ENCODE measurements at places on chromosomes 3 and 15. TPM values are rescaled to one million over a fixed set of nuclear protein-coding genes. Genes with fewer than 3 reads are reported as not detected.

GRCh38 chr15:90863987-90864386, 4.4 kb upstream of the FURIN start:
- no peak for DNase-seq

DNA sequence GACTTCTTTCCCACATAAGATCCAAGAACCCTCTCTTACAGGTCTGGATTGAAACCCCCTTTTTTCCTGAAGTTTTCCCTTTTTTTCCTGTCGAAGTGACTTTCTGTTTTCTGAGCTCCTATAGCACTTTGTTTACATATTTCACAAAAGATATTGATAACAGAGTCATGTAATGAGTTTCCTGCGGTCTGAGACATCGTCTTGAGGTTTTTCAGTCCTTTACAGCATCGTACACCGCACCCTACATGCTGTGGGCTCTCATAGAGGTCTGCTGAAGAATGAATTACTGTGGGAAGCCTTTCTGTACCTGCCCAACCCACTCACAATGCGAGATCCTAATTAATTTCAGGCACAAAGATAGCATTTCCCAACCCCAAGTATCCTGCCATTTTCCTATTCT, 53.1 kb downstream of the MCF2L2 start:
- no peak for DNase-seq

- no peak for DNase-seq
These were observed 2.2 kb upstream of the UCN2 start for GRCh38 chr3:48565591-48566400.

DNA sequence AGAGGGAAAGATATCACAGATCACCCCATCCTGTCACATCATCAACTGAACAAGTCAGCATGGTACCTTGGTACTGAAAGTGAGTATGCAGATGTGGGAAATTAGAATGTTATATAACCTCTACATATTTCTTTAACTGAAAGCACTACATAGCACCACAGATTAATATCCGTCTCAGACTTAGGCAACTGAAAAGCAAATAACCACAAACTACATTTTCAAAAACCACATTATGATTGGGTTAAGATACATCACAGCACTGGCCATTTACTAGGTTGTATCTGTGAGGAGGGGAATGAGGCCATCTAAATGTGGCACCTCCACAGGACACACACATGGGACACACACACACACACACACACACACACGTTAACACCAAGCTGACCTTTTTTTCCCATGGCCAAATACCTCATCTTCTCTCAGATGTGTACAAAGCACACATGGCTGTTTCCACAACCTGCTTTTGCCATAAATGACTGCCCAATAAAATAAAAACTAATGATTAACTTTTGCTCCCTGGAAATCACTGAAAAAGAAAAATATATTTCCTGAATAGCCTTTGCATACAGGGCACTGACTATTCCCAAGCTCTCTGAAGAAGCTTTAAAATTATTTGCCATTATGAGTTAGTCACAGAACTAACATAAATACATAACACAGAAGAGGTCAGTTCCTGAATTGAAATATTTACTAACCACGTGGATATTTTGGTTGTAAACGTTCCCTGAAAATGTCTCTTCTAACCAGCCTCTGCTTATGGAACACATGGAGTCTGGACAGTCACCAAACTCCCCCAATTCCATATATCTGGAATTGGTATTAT, 60.1 kb downstream of the SUMF1 start:
- DNase-seq: no peak

- no peak for DNase-seq
These were observed 112.6 kb downstream of the GABRB3 start for GRCh38 chr15:26660241-26660640.

The SCAANT1 gene
- not detected for total RNA-seq

The ZIC1 gene
- 2.2 TPM for total RNA-seq
